NCI-H1105 treated with DMSO at 0.1 percent for 48 hours (cell line): ENCODE measurements at places on chromosomes 11 and 22.
A peak's percentile ranks its signal among the peaks of the same experiment; 100 is the strongest.

- no peak for DNase-seq
Measured at GRCh38 chr11:36467916-36468315, 42.2 kb downstream of the TRAF6 start.

DNA sequence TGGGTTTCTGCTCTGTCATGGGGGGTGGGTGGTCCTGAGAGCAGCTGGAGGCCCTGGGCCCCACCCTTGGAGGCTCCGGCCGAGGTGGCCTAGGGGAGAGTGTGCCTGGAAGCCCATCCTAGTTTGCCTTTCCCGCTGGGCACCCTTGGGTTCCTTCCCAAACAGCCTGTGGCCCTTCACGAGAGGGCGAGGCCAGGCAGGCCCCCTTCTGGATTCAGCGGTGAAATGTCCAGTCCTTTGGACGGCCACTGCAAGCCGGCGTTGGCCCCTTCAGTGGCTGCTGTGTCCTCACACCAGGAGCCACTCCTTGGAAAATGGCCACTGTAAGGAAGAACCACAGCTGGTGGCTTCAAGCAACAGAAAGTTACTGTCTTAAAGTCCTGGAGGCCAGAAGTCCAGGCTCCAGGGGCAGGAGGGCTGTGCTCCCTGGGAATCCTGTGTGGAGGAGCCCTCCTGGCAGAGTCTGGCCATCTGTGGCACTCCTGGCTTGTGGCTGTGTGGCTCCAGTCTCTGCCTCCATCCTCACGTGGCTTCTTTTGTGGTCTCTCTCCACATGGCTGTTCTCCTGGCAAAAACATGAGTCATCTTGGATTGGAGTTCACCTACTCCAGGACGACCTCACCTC is 854.1 kb downstream of the TBC1D22A start:
- no peak for DNase-seq

GRCh38 chr11:90590286-90590685 is 367.4 kb upstream of the CHORDC1 start:
- no peak for DNase-seq

GRCh38 chr11:130615561-130615960 is 167.1 kb downstream of the ADAMTS15 start:
- no peak for DNase-seq

DNA sequence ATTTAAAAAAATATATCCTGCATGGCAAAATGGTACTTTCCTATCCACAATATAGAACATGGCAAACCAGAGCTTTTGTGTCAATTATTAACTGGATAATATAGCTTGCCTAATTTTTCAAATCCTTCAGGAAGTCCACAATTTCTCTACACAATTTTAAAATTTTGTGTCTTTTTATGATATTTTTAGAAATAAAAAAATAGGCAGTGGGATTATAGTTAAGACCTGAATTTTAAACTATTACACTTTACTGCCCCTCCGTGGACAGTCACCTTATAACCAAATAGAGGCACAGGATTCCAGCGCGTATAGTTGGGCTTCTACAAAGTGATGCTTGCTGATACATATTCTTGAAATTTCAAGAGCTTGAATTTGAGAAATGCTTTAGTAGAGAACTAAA is 2.1 kb upstream of the DMC1 start:
- DNase-seq = peak; percentile 28

GRCh38 chr11:1864231-1864630 is 11.3 kb downstream of the LSP1 start:
- no peak for DNase-seq

GRCh38 chr11:6095798-6096197 is 11.7 kb upstream of the OR56B4 start:
- DNase-seq = no peak

- DNase-seq = no peak
Measured at GRCh38 chr11:116874251-116874650, 36.8 kb upstream of the APOA1 start.

GRCh38 chr22:42974223-42974622 is 40.7 kb downstream of the PACSIN2 start:
- peak; percentile 58 for DNase-seq

DNA sequence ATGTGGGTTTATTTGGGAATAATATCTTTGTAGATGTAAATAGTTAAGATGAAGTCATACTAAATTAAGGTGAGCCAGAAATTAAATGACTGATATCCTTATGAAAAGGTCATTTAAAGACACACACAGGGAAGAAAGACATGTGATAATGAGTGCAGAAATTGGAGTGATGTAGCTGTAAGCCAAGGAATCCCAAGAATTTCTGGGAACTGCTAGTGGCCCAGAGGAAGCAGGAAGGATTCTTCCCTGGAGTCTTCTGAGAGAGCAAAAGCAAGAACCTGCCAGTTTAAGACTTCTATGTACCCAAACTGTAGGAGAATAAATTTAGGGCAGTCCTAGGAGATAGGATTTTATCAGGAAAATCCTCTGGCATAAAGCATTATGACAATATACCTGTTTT is 66.9 kb downstream of the LRRC4C start:
- DNase-seq = no peak

DNA sequence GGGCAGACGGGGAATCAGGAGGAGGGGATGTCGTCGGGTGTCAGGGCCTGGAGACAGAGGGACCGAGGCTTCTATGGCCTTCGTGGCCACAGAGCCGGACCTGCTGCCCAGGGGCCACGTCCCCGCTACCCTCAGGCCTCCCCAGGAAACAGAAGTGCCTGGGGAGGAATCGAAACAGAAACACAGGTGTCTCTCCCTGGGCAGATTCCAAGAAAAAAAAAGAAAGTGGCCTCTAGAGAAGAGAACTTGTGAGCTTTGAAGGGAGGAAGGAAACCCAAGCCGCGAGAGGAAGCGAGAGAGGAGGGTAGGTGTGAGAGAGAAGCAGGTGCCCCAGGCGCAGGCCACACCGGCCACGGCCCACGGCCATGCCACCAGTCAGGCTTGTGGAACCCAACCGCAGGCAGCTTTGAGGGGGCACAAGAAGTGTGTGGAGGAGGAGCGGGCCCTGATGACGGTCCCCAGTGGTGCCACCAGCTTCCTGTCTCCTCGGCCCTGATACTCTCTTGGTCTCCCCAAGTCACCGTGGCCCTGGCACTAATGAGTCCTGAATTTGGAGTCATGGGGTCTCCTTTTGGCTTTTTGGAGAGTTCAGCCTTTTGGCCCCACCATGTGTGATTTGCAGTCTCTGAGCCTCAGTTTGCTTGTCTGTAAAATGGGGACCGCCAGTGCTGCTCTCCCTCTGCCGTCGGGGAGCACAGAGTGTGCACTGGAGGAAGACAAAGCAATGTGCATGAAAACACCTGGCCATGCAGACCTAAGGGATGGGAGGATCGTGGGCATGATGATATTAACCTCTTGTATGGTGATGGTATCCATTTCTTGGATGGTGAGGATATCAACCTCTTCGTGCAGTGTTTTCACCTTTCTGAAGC is 25.2 kb downstream of the LIF start:
- no peak for DNase-seq

GRCh38 chr11:6620636-6621035 is 1.4 kb upstream of the TPP1 start:
- DNase-seq = no peak

DNA sequence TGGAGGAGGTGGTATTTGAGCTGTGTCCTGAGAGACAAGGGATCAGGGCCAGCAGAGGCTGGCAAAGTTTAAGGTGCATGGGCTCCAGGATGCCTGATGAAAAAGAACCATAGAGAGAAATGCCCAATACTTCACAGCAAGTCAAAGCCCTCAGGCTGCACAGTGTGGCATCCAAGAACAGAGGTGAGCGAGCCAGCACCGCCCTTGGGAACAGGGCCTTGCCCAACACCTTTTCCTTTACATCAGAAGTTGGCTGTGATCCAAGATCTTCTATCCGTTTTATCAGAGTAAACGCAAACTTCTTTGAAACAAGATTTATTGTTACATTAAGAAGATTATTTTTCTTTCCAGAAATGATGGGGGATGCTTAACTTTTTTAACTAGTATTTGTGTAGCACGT is 1.4 kb downstream of the B3GNT6 start:
- DNase-seq = peak; percentile 2

DNA sequence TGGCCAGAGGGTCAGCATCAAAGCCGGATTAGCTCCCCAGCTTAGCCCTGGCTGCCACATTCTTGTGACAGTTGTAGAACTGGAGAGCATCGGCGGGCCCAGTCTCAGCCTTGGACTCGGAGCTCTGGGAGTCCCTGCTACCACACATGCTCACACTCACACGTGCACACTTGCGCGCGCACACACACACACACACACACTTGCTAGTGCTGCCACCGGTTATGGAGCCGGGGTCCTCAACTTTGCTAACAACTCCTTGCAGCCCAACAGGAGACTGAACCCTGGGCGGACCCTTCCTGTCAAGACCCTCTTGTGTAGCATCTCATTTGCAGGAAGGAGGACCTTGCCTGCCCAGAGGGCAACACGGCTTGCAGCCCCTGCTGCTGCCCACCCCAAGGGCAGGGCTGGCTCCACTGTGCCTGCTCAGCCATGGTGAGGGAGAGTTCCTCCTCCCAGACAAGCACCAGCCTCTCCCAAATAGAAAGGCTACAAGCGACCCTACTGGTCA is 107.6 kb downstream of the WNT7B start:
- no peak for DNase-seq
